ENCODE measurements at places on chromosomes 3 and 15.

GRCh38 chr3:43096761-43097160 lies 9.1 kb downstream of the POMGNT2 start:
- no peak for DNase-seq

DNA sequence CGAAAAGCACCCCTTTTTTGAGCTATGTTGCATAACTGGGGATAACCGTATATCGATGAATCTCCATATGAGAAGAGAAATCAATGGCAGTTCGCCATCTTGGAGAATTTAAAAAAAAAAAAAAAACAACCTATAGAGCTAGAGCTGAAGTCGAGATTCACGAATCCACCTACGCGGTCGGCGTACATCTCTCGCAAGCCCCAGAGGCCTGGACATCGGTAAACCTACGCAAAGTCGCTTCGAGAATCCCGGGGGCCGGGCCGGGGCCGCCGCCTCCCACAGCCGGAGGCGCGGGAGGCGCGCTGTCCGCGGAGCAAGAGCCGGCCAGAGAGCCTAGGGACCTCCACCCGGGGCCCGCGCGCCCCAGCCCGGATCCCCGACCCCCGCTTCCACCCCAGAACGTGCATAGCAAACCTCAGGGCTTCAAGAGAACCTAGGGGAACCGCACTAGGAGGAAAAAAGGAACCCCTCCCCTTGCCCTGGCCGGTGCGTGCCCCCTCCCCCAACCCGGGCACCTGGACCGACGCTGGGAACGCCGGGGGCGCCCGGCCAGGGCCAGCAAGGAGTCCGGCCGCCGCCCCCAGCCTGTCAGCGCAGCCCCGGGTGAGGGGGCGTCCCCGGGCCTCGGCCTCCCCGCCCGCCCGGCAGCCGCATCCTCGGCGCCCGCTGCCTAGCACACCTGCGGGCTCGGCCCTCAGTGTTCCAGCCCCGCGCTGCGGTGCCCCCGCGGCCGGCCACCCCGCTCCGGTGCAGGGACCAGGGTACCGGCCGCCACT lies 567 bp downstream of the PFN2 start:
- DNase-seq = peak; percentile 46

DNA sequence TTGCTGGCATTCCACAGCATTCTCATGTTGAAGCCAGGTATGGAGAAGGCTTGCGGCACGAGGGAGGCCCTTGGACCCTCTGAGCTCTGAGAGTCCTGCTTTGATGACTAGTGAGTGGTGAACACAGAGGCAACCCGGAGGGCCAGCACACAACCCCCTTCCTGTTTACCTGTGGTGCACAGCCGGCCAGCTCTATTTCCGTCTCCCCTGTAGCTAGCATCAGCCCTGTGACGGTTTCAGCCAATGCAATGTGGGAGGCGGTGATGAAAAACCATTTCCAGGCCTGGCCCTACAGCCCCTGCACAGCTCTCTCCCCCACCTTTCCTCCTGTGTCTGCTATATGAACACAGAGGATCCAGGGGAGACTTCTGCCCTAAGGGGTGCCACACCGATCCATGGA lies 76.8 kb upstream of the KLHL25 start:
- DNase-seq = no peak

DNA sequence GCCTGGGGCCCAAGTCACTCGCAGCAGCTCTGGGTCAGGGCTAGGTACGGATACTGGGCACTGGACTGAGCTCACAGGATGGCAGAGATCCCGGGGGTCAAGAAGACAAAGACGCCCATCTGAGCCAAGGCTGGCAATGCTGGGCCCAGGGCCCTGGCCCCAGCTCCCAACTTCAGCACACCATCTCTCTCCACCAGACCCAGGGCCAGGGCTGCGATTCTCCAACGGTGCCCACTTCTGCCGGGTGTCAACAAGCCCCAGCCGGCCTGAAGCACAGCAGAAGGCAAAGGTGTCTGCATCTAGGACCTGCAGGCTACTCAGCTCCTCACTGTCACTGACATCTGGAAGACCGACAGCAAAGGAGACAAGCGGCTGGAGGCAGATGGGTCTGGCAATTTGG lies 8.6 kb downstream of the WDR73 start:
- no peak for DNase-seq

DNA sequence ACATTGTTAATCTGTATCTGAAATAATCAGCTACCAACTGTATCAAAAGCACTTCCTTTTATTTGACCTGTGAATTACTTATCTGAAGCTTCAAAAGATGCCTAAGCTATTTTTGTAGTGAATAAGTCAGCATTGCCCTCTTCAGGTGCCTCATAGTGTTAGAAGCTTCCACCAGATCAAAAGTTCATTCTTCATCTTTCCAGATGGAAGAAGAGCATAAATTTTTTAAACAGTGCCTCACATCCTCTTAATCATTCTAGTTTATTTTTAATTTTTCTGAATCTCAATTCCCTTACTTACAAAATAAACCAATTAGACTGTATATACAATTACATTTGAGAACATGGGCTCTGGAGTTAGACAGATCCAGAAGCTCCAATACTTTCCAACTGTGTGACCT lies 65.0 kb downstream of the MYO5A start:
- DNase-seq = no peak

GRCh38 chr15:33405096-33405495 lies 94.3 kb downstream of the RYR3 start:
- no peak for DNase-seq

DNA sequence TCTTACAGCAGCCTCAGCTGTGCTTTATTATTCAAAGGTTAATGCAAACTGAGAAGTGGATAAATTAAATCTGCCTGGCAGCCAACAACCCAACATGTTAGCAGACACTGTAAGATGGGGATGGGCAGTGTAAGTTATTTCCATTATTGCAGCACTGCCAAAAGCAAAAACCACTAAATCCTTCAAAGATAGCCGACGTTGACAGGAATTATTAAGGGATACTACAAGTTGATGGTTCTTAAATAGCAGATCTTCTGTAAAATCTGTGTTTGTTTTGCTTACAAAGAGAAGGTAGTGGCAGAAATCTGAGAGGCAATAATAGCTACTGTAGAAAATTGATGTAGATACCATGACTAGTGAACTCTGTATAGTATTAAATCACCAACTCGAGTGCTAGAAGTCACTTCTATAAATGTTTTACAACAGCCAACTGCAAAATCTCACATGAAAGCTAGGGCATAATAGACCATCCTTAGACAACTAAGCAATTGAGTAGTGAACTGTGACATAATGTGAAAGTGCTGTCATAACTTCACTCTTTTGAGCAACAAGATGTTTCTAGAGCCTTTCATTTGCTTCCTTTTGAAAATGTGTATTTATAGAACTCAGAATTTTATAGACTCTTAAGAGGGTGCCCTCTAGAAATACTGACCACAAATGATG lies 278.6 kb downstream of the UBE2E2 start:
- no peak for DNase-seq

- DNase-seq = no peak
Observed at GRCh38 chr3:115792206-115792955, 169.1 kb downstream of the GAP43 start.

GRCh38 chr3:119763466-119763865 lies 18.4 kb upstream of the NR1I2 start:
- DNase-seq = no peak

DNA sequence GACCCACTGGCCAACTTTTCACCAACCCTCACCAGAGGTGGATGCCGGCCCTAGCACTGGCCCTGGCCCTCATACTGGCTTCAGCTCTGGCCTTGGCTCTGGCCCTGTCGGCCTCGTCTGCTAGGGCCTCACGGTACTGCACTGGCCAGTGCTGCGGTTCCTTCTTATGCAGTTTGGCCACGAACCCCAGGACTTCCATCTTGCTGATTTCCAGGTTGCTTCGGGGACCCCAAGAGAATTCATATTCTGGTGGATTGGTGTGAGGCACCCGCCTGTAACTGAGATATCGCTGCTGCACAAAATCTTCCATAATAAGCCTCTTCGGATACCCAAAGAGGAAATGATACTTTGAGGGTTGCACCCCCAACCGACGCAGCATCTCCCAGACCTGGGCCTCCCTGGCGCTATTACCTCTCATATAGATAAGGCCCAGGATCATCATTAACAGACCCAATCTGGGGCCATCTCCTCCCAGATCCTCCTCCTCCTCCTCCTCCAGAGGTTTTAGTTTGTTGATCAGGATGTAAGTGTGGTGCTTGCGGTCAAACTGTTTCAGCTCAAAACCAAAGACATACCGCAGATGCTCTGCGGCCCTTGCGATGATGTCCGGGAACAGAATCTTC lies 883 bp downstream of the MAGEF1 start:
- DNase-seq = no peak

DNA sequence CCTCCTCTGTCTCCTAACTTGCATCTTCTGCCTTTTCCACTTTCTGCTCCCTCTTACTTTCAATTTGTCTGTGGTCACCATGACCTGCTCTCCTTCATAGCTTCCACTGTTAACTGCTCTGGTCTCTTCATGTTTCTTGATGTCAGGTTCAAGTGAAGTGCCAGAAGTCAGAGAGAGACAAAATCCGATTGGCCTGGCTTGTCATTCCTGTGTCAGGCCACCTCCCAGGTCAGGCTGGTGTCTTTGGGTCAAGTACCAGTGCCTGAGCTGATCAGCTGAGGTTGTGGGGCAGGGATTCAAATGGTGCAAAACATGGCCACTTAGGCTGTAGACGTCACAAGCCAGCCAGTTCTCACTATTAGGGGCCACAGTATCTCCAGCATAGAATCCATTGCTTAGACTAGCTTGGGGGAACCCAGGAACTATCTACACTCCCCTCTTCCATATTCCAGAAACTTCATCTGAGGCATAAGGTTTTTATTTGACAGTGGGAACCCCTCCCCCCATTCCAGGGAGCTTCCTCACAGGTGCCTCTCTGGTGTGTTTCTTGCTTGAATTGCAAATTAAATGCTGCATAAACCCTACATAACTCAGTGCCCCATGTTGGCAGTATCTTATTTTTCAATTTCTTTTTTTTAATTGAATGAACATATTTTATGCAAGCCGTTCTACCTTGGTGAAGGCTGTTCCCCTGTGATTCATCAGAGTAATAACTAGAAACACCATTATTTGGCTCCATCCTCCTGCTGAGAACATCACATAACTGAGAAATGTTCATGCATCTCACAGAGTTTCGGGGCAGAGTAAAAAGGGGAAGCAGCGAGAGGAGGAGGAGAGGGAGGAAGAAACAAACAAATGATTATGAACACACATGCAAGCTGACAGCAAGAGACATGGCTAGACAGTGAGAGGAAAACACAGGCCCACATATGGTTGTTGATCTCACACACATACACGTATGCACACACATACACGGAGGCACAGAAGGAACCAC lies 175.8 kb downstream of the TLE3 start:
- DNase-seq = no peak

GRCh38 chr3:133937061-133937686 lies 41.5 kb upstream of the RAB6B start:
- DNase-seq = no peak

DNA sequence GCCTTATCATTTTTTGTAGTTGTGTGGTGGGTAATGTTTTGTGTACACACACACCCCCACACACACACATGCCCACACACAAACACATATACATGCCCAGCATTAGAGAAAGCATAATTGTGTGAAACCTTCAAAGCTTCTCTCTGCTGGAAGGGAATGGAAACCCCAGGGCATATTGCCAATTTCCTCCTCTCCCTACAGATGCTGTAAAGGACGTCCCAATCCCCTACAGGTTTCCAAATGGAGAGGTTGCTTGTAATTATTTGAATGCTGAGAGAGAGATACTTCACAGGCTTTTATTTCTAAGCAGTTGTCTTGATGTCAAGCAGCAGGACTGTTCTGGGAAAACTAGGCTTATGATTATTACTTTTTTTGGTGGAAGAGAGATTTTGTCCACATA lies 23.0 kb upstream of the CCK start:
- DNase-seq = no peak

GRCh38 chr3:12967606-12968351 lies 105.5 kb downstream of the IQSEC1 start:
- peak; percentile 86 for DNase-seq
